ENCODE measurements at places on chromosomes 13 and 19. TPM values are rescaled to one million over a fixed set of nuclear protein-coding genes. Genes with fewer than 3 reads are reported as not detected.

C1QTNF9B gene
- total RNA-seq = not detected

ACP7 gene
- not detected for total RNA-seq

RUBCNL gene
- total RNA-seq = 3.9 TPM

COL5A3 gene
- total RNA-seq = 0.12 TPM

Data from activated naive CD4-positive, alpha-beta T cell treated with anti-CD3 and anti-CD28 coated beads, Interleukin-2, amount 50 U/mL, for 72 hours (primary cell).